T-helper 1 cell (primary cell): ENCODE measurements at places on chromosomes 4 and X.

DNA sequence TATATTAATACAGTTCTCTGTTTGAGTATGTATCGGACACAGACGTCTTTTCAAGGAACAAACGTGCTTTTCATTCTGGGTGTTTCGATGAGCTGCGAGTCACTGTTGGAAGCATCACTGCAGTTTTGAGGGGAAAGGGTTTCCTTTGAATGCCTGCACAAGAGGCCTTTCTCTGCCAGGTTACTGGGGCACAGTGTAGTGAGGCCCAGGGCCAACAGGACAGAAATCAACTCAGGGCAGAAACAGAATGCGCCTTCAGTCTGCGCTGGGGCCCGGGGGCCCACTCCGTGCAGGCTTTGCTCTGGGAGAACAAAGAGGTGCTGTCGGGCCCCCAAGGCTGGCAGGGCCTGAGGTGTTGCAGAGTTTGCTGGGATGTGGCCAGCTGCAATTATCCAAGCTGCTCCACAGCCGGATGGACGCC is 2.3 kb upstream of the PPP2R3B start:
- DNase-seq, result no peak

DNA sequence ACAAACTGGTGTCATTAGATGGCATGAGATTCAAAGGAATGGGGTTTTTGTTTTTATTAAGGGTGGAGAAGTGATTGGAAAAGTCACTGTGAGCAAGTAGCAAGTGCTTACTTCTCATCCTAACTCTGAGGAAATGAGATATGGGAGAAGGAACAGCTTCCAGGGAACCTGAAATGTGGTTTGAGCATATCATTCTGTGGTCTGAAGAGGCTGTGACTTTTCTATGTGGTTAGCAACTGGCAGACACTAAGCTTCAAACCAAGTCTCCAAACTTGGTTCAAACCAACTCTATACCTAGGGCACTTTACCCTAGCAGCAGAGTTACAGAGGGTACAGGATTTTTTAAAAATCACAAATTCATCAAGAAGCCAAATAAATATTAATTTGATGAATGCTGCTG is 58.2 kb downstream of the DCLK2 start:
- DNase-seq, result no peak

DNA sequence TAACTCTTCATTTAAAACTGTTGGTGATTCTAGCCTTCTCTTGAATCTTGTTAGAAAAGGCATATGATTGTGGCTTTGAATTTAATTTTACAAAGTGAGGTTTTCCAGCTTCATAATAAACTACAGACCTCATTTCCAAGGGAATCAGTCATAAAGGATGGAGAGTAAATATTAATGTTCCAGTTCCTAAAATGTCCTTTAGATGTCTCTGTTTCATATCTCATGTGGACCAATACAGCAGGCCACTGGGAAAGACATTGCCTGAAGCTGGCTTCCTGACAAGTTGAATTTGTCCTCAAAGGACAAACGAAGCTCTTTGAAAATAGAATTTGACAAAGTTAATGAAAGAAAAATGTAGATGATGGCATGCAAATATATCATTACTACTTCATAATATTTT is 125.4 kb downstream of the ZNF330 start:
- no peak for DNase-seq

DNA sequence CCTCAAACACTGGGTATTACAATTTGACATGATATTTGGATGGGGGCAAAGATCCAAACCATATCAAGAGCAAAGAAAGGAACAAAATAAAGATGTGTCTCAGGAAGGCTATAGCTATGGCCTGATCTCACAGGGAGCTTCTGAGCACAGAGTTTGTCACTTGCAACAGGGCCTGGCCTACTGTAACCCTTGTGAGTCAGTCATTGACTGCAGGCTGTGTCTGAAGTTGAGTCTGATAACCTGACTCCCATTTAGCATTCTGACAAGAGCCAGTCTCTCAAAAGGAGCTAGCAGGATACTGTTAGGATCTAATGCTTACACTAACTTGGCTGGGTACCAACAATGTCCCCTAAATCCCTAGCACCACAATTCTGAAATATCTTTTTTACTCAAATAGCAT is 612.5 kb upstream of the TECRL start:
- DNase-seq, result no peak

DNA sequence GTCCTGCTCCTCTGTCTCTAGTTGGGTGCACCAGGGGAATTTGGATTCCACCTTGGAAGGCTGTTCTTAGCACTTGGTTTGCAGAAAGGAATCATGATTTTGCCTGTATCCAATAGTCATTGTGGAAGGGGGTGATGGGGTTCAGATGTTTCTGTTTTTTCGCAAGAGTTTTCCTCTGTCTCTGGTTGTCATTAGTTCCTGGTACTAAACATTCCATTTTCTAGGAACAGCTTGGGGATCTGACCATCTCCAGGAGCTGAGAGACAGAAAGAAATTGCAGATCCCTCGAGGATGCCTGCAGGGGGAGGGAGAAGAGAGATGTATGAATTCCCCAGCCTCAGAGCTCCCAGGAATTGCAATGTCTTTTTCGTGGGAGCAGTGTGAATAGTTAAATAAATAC is 70.9 kb downstream of the CYTL1 start:
- DNase-seq, result no peak

DNA sequence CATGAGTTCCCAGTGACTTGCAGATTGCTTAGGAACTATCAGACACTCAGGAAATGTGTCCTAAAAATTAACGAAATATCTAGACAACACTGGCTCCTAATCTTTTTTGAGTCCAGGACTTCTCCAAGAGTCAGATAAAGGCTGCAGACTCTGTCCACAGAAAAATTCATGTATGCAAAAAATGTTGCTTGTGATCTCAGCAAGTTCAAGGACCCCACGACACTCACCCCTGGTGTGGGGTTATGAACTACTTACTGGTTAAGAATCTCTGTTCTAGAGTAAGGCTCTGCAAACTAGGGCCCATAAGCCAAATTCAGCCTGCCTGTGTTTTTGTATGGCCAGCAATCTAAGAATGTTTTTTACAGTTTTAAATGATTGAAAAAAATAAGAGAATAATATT is 93.2 kb downstream of the MBNL3 start:
- DNase-seq, result no peak

DNA sequence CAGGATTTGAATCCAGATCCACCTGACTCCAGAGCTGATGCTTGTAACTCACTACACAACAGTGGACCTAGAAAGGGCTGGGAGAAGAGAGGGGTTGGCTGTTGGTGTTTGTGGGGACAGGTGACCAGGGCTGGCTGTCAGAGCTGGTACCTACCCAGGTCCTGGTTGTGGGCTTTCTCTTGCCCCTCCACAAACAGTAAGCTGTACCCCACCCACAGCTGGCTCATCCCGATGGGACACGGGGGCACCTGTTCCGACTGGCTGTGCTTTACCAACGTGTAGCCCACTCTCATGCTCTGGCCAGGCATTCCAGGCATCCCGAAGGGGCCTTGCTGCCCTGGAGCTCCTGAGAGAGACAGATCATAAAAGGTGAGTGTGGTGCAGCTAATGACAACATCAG is 68.7 kb downstream of the ATG4A start:
- DNase-seq, result no peak

DNA sequence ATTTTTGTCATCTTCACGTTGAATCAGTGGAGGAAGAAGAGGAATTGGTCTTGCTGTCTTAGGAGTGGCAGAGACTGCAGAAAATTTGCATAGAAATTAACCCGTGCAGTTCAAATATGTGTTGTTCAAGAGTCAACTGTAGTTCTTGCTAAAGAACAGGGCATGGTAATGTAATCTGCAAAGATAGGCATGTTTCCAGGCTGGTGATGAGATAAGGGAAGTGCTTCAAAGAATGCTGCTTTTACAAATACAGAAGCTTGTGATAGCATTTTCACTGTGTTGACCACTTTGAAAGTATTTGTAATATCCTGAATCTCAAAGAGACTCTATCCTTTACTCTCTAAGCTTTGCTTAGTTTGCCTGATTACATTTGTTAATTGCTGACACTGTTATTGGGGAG is 60.1 kb downstream of the PRRG1 start:
- no peak for DNase-seq

- DNase-seq, result no peak
Measured at GRCh38 chr4:189385098-189385497, 555.6 kb upstream of the FRG1 start.

GRCh38 chrX:23952391-23952790 is 44.6 kb downstream of the CXorf58 start:
- no peak for DNase-seq
